ENCODE measurements at places on chromosomes 2 and 18. TPM values are rescaled to one million over a fixed set of nuclear protein-coding genes. Genes with fewer than 3 reads are reported as not detected.

POMC gene
- total RNA-seq = 8.5 TPM

CHPF gene
- 155 TPM for total RNA-seq

PCARE gene
- total RNA-seq = 0.11 TPM

FSHR gene
- 0.13 TPM for total RNA-seq

EML6 gene
- 5.6 TPM for total RNA-seq

FEZ2 gene
- total RNA-seq = 48.4 TPM

UXS1 gene
- total RNA-seq = 94.2 TPM

PSMA8 gene
- total RNA-seq = 0.40 TPM

LRRC30 gene
- total RNA-seq = not detected

MOGAT1 gene
- not detected for total RNA-seq

MDH1B gene
- total RNA-seq = 14.7 TPM

SP140 gene
- 1.1 TPM for total RNA-seq

TNFRSF11A gene
- total RNA-seq = 4.5 TPM

ZNF804A gene
- total RNA-seq = not detected

MTX2 gene
- total RNA-seq = 32.0 TPM

AMER3 gene
- 0.08 TPM for total RNA-seq

GPR35 gene
- total RNA-seq = 1.7 TPM

SERPINB4 gene
- not detected for total RNA-seq

TNS1 gene
- 316 TPM for total RNA-seq

MAP3K19 gene
- total RNA-seq = not detected
